ENCODE measurements at places on chromosomes 3 and 15.

- DNase-seq: no peak
These were observed 22.3 kb upstream of the CFAP161 start for GRCh38 chr15:81111510-81112470.

DNA sequence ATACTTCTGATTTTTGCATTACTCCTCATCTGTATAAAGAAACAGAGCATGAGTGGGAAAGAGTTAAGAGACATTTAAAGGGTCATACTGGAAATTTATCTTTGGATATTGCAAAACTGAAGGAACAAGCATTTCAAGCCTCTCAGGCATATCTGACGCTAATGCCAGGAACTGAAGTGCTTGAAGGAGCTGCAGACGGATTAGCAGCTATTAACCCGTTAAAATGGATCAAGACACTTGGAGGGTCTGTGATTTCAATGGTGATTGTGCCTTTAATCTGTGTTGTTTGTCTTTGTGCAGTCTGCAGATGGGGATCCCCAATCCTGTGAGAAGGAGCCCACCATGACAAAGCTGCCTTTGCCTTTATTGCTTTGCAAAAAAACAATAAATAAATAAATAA lies 202.5 kb upstream of the UBE3A start:
- no peak for DNase-seq

DNA sequence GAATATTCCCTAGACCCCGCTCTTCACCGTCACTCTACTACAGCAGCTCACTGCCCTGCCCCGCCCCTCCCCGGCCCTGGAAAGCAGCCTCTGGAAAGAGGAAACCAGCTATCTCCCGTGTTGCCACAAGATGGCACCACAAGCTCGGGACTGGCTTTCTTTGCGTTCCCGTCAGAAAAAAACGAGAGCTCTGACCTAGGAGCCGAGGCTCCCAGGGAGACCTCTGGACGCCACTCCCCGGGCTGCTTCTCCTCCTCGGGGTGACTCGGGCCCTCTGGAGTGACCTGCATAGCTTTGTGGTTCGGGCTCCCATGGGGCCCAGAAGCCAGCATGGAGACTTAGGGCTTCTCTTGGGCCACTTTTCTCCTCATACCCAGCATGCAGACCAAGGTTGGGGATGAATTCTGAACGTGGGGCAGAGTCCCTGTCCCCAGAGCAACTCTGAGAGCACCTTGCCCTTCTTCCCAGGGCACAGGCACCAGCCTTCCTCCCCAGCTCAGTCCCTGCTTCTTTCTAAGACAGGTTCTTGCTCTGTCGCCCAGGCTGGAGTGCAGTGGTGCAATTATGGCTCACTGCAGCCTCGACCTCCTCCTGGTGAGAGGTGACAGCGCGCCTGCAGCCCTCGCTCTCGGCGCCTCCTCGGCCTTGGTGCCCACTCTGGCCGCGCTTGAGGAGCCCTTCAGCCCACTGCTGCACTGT lies 19.0 kb downstream of the STOML1 start:
- DNase-seq: peak; percentile 91

DNA sequence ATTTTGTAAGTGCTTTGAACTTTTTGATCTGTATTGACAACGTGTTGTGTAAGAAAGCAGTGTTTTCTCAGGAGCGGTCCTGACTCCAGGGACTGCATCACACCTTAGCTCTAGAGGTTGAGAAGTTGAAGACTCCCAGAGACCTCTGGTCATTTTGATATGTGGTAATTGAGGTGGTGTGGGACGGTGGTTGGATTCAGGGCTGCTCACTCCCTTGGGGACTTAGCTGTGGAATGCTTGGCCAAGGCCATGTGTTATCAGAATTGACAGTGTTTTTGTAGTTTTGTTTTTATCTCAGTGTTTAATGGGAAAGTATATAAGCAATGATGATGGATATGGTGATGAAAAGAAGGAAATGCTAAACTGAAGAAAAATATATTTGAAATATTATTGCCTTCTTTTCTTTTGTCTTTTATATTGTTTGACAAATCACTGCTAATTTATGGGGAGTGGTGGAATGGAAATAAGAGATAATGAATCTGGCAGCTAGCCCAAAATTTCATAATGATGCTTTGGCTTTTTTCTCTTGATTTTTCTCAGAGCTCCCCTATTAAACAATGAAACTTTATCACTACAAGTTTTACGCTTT lies 16.0 kb downstream of the CMSS1 start:
- no peak for DNase-seq

DNA sequence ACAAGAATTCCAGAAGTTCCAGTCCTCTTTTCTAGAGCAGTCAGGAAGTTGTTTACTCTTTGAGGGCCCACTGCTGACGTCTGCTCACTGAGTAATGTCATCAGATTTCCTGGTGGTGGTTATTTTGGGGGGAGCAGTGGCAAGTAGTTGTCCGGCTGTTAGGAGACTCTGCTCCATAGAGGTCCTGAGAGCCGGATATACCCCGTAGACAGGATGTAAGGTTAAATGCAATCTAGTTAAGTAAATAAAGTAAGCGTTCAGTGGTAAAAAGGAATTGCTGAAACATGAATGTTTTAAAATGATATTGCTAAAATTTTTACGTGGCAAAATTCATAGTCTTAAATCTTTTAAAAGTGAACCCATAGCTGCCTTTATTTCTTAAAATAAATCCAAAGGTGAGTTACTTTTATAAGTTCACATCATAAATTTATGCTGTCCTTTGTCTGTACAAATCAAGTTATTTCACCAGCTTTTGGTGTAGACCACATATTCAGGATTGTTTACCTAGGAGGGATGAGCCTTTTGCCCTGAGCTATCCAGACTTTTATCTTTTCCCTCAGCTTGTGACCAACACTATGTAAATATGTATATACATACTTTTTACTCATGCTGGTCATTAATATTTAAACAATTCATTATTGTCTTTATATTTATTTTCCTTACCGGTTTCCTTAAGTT lies 65.8 kb downstream of the PDE8A start:
- DNase-seq: peak; percentile 49

GRCh38 chr15:67777773-67778172 lies 47.5 kb upstream of the SKOR1 start:
- DNase-seq: no peak

DNA sequence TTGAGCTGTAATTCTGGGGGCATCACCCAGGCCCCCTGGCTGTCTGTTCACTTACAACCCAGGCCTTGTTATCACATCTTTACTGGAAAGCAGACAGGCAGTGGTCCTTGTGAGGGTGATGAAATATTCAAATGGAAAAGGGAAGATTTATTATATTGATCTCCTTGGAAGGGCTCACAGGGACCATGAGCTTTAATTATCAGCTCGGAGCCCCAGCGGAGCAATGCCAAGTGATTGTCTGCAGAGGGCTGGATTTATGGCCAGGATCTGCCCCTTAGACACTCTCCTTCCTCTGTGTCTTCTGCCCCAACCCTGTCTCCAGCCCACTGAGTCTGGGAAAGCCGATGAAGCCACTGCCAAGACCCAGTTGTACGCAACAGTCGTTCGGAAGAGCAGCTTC lies 31.9 kb downstream of the CCDC33 start:
- no peak for DNase-seq
